ENCODE measurements at places on chromosomes 13 and 19. TPM values are rescaled to one million over a fixed set of nuclear protein-coding genes. Genes with fewer than 3 reads are reported as not detected.
A peak's percentile ranks its signal among the peaks of the same experiment; 100 is the strongest.

Gene CGB1
- total RNA-seq: 0.92 TPM

Gene SIGLECL1
- total RNA-seq: not detected

Gene TEX26
- total RNA-seq: not detected

Gene CGB5
- not detected for total RNA-seq

Gene NLRP5
- not detected for total RNA-seq

Gene ZNF486
- total RNA-seq: 5.5 TPM

Gene SLITRK1
- total RNA-seq: 0.05 TPM

Gene CBY2
- not detected for total RNA-seq

Gene TNFSF13B
- 1.3 TPM for total RNA-seq

Gene SF3A2
- 71.2 TPM for total RNA-seq

Gene PEAK3
- total RNA-seq: 0.38 TPM

Gene NPHS1
- total RNA-seq: not detected

DNA sequence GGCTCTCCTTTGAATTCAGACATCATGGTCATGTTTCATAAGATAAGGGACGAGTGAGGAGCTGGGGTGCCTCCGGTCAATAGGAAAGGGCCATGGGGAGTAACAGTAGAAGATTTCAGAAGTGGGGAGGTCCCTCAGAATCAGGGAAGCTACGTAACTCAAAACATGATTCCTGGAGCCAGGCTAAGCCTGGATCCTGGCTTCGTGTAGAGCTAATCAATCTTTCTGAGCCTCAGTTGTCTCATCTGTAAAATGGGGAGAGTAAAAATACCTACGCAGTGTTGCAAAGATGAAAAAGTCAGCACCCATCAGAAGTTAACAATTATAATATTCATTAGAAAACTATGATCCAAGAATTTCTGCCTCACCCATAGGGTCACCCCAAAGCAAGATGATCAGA lies 106.5 kb downstream of the CACNA1A start:
- no peak for DNase-seq

GRCh38 chr19:15502264-15502663 lies 6.1 kb upstream of the CYP4F22 start:
- DNase-seq: no peak

DNA sequence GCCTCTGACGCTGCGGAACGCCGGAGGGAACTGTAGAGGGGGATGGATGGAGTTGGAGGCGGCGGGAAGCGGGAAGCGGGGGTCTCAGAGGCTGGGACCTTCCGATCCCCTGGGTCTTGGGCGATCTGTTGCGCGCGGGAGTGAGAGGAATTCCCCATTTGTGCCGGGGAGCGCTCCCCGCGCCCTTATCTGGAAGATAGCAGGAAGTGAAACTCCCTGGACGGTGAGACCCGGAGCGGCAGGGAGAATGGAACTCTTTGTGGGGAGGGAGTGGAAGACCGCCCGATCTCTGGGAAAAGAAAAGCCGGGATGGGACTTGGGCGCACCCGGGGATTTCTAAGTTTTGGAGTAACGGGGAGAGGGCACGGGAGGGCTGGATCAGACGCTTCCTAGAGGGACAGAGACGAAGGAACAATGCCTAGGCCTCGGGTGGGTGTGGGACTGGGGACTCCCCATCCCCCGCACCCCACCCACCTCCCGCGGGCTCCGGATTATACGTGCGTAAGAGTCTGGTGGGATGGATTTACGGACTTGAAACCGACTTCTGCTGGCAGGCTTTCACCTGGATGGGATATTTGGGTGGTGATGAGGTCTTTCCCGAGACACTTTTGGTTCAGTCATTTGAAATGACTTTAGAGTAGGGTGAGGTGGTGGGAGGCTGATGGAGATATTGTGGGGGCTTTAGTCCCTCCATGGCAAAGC lies 495 bp downstream of the LSR start:
- DNase-seq: no peak

DNA sequence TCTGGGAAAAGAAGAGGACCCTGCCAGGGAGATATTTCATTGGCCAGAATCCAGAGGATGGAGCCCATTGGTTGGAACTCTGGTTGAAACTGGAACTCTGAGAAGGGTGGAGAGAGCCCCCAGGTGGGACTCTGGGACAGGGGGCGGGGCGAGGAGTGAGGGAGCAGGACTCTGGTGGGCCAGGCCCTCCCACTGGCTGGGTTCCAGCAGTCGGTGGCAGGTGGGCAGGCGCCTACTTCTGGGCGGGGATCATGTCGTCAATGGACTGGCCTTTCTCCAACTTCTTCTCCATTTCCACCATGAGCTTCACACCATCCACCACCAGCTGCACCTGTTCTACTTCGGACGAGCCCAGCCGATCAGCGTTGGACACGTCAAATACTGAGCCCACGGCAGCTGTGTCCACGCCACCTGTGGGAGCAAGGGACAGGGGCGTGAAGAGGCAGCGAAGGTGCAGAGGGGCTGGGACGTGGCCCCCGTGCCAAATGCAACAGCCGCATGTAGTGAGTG lies 16.1 kb downstream of the CKM start:
- DNase-seq: no peak

GRCh38 chr13:28685114-28685513 lies 26.2 kb downstream of the POMP start:
- DNase-seq: no peak

DNA sequence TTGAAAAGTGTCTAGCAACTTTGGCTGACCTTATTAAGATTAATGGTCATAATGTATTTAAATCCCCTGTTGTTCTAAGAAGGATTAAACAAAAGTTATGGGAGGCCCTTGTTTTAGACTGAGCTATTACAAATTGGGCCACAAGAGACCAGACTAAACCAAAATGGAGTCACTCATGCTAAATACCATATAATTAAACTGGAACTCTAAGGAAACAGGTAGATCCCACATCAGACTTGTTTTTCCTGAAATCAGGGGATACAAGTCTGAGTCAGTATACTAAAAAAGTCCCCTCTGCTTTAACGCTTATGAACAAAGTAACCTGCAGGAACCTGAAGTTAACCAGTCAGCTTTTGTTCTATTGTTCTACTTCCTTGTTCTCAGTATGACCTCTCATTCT lies 305.9 kb upstream of the SGCG start:
- no peak for DNase-seq

DNA sequence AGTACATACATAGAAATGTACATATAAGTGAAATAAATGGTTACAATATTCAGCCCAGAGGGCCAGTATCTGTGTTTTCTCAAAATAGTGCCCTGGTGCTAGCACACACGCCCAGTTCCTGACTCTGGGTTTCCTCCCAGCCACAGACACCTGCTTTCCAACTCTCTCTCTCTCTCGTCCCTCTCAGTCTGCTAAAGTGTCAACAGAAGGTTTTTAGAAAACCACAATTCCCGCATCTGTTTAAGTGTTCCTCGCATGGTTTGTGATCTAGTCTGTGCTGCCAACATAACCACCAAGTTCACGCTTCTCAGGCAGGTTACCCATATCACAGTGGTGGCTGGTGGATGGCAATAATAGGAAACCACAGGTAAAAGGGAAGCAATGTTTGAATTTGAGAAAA lies 17.8 kb upstream of the UPF3A start:
- no peak for DNase-seq

GRCh38 chr13:26721251-26722121 lies 39.1 kb downstream of the GPR12 start:
- no peak for DNase-seq

GRCh38 chr13:107450431-107450830 lies 764.9 kb downstream of the LIG4 start:
- no peak for DNase-seq

- DNase-seq: no peak
Observed at GRCh38 chr13:36905944-36906343, 14.1 kb downstream of the SMAD9 start.

GRCh38 chr13:55664178-55664577 lies 1476.5 kb upstream of the PRR20A start:
- no peak for DNase-seq

GRCh38 chr19:49475191-49475917 lies 1.3 kb downstream of the FLT3LG start:
- DNase-seq: no peak

- no peak for DNase-seq
Observed at GRCh38 chr19:31492050-31492449, 142.8 kb upstream of the TSHZ3 start.

DNA sequence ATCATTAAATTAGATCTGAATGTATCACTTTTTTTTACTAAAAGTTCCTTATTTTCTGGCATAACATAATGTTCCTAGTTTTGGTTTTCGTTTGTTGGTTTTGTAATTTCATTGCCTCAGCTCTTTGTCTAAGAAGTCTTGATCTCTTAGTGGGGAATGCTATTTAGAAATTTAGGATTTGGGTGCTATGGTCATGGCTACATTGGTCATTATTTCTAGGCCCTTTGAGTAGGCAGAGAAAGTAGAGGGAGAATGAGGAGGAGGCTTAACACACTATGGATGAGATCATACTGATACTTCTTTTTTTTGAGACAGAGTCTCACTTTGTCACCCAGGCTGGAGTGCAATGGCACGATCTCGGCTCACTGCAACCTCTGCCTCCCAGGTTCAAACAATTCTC lies 41.8 kb downstream of the PIBF1 start:
- DNase-seq: no peak

GRCh38 chr19:36604656-36605100 lies 435 bp upstream of the ZNF382 start:
- no peak for DNase-seq

DNA sequence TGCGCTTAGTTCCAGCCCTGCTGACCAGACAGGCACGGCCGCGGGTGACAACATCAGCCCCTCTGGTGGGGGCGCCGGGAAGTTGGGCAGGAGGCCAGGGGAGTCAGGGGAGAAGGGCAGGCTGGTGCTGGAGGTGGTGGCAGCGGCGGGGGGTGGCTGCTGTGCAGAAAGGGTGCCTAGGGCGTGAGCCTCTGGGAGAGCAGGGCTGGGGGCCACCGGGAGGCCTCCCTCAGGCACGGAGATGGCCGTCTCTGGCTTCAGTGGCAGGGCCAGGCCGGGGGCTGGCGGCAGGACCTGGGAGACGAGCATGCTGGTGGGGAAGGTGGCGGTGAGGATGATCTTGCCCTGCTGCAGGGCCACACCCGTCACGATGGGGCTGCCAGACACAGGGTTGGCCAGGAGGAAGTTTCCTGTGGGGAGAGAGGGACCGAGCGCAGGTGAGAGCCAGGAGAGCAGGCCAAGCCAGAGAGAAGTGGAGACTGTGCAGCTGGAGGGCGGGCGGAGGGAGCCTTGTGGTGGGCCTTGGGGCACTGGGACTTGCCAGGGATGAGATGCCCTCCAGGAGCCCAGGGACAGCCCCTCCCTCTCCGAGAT lies 3.3 kb downstream of the SIX5 start:
- DNase-seq: no peak

GRCh38 chr19:16185768-16186123 lies 536 bp downstream of the FAM32A start:
- DNase-seq: no peak

DNA sequence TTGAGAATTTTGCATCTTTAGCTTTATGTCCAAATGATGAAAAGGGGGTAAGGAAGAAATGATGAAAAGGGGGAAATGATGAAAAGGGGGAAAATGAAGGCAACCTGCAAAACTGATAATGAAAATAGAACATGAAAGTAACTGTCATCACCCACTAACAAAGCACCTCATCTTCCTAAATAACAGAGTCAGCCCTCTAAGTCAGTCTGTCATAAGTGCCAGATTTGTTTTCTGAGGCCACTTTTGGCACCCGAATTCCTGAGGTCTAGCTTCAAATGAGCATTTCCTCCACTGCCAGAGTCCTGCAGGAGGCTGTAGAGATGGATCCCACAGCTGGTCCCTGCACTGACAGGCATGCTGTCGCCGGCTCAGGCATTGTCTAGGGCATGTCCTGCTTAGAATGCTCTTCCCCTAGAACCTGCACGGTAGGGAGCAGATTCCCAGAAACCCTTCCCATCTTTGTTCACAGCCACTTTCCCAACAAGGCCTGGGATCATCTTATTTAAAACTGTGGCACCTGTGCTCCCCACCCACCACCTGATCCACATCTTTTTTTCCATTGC lies 25.3 kb downstream of the RAP2A start:
- DNase-seq: no peak

- DNase-seq: no peak
Observed at GRCh38 chr19:41688687-41689086, 617 bp upstream of the CEACAM7 start.

GRCh38 chr13:111577956-111578605 lies 257.6 kb downstream of the TEX29 start:
- DNase-seq: peak; percentile 57

- no peak for DNase-seq
Observed at GRCh38 chr13:106083620-106084350, 451.7 kb downstream of the EFNB2 start.

DNA sequence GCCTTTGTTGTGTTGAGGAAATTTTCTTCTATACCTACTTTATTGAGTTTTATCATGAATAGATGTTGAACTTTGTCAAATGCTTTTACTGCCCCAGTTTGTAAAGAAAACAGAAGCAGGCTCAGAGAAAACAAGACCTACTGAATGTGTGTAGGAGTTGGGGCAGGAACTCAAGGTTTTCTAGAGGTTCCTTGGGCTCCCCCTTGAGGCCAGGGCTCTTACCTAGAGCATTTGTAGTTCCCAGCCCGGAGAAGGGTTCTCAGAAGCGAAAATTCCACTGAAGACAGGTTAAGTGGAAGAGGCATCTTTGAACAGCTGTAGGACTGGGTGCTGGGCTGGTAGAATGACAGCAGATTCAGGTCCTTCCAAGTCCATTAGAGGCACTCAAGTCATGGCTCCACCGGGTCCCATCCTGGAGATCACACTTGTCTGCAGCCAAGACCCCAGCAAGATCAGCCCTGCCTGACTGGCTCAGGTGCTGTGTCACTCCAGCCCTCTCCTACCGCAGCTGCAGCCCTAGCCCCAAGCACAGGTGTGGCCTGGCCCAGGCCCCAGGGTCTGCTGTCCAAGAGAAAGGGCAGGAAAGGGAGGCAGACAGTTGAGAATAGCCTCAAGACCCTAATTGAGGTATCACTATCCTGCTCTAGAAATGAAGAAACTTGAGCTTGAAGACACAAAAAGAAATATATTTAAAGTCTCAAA lies 425.5 kb downstream of the PCDH20 start:
- no peak for DNase-seq

DNA sequence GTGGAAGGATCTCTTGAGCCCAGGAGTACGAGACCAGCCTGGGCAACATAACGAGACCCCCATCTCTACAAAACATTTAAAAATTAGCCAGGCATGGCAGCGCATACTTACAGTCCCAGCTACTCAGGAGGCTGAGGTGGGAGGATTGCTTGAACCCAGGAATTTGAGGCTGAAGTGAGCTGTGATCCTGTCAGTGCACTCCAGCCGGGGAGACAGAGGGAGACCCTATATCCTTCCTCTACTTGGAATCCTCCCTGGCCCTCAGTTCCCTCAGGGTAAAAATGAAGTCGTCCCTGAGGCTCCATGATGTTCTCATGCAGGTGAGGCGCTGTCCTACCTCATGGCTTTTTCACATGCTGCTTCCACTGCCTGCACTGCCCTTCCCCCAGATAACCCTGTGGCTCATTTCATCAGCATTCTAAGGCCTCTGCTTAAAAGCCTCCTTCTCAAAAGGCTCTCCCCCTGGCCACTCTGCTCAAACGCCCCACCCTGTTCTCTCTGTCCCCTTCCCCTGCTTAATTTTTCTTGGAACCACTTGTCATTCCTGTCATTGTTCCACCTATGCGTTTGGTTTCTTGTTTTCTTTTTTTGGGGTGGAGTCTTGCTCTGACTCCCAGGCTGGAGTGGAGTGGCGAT lies 19.2 kb downstream of the DNM2 start:
- no peak for DNase-seq
